ENCODE measurements at places on chromosomes 2 and 18. TPM values are rescaled to one million over a fixed set of nuclear protein-coding genes. Genes with fewer than 3 reads are reported as not detected.

Gene FABP1
- total RNA-seq: not detected

Gene SLC40A1
- total RNA-seq: 48.8 TPM

Gene CNGA3
- not detected for total RNA-seq

Gene TMEFF2
- total RNA-seq: not detected

Gene PRKRA
- total RNA-seq: 69.9 TPM

Gene POTEC
- not detected for total RNA-seq

Gene OBSL1
- total RNA-seq: 65.3 TPM

Gene TRIM54
- total RNA-seq: 0.39 TPM

Gene TUBA3D
- total RNA-seq: not detected

Gene RESP18
- total RNA-seq: not detected

Gene FBXO48
- 1.0 TPM for total RNA-seq

Gene GRHL1
- 2.5 TPM for total RNA-seq

DNA sequence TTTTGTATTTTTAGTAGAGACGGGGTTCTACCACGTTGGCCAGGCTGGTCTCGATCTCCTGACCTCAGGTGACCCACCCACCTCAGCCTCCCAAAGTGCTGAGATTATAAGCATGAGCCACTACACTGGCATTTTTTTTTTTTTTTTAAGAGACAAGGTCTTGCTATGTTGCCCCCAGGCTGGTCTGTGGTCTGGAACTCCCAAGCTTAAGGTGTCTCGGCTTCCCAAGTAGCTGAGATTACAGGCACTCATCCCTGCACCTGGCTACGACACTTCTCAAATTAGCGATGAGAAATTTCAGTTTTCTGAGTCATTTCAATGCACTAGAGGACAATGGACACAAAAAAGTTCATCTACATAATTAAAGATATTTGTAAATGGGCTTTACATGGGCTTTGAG is 36.6 kb upstream of the TCF7L1 start:
- no peak for DNase-seq

GRCh38 chr2:236754271-236754944 is 184.8 kb downstream of the ACKR3 start:
- no peak for DNase-seq

DNA sequence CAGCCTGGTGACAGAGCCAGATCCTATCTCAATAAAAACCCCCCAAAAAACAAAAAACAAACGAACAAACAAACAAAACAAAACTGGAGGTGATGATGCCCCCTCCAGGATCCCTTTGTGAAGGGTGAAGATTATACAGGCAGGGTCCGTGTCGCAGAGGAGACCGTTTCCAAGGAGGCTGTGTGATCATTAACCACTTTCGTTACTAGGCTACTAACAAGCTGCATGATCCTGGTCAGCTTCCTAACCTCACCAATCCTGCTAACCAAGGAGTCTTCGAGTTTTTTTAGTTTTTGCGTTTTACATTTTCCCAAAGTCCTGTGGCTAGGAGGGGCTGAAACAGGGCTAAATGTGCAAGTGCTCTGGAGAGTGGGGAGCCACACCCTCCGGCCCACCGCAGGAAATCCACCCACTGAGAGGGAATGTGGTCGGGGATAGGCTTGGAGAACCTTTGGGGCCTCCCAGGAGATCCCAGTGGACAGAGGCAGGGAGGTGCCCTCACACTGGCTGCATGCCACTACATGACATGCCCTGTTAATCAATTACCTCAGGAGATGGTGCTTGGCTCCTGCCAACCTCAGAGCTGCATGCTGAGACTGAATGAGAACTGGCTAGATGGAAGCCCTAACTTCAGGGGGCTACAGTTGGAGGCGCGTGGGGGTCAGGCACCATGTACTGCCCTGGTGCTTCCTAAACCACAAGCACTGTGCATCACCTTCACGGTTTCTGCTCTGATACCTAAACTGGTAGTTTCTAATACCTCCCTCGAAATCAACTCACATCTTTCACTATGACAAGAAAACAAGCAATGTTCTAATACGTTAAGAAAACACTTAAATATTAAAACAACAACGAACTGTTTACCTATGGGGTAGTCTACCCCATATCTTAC is 67.5 kb upstream of the RGPD5 start:
- DNase-seq: no peak

- no peak for DNase-seq
Observed at GRCh38 chr2:132813422-132813821, 143.4 kb upstream of the LYPD1 start.

GRCh38 chr2:237315170-237315828 is 98.7 kb downstream of the COL6A3 start:
- DNase-seq: peak; percentile 93

- DNase-seq: no peak
Observed at GRCh38 chr2:34419856-34420255, 820.8 kb upstream of the FAM98A start.

DNA sequence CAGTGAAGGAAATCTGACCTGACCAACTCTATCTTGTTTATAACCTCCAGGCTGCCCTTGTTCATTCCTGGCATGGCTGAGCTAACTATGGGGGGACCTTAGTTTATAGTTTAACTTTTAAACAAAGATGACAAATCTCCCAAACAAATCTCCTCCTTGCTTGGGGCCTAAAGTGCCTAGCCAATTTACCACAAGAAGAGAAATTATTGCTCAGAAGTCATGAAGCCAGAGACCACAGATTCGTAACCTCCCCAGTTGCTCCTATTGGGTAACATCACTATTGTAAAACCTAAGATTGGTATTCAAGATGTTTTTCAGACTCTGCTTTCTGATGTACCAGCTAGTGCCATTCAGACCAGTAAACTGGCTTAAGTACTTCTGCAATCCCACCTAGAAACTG is 649.4 kb upstream of the SLC8A1 start:
- DNase-seq: no peak

- no peak for DNase-seq
Observed at GRCh38 chr2:70903171-70903570, 32.5 kb upstream of the ATP6V1B1 start.

DNA sequence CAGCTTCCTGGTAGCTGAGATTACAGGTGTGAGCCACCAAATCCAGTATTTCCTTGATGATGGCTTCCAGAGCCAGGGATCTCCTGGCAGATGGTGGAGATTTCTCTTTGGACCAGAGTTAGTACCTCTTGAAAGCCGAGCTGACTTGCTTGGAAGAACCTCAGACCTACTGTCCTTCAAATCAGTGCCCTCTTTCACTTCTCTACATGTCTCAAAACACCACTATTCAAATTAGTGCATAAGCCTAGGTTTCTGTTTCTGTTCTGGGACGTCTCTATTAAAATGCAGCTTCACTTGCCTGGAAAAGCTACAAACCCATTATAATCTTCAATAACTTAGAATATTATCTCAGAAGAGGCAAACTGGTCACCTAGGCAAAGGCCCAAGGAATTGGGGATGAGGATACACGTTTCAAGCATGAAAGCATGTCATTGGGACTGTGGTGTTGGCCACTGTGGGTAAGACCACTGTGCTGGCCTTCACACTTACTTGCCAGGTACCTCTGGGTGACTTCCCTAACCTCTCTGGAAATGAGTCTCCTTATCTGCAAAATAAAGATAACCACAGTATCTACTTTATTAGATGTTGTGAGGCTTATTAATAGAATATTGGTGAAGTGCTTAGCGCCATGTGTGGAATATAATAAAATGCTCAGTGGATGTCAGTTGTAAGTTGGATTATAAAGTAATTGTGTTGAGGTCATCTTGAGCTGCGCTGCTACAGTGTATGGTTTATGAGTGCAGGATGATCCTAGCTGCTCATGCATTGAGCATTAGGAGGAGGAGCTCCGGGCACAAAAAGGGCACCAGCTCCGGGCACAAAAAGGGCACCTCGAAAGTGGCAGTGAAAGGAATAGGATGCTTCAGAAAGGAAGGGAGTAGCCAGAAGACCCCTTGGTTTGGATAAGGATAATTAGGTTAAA is 84.5 kb downstream of the DOCK10 start:
- no peak for DNase-seq

GRCh38 chr2:160427629-160428404 is 65.8 kb downstream of the RBMS1 start:
- no peak for DNase-seq

DNA sequence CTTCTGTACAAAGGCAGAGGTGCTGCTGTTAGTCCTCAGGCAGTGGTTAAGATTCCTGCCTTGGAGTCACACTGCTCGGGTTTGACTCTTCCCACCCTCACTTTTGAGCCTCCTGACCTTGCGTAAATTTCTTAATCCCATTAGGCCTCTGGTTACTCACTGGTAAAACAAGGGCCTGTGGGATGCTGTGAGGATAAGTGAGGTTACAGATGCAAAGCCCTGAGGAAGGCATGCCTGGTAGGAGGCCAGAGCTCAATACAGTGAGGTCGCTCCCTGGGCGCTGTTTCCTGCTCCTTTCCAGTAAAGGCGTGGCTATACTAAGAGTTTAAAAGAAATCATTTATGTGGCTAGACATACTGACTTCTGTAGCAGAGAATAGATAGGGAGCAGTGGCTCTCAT is 127.5 kb upstream of the TMEM200C start:
- DNase-seq: no peak

DNA sequence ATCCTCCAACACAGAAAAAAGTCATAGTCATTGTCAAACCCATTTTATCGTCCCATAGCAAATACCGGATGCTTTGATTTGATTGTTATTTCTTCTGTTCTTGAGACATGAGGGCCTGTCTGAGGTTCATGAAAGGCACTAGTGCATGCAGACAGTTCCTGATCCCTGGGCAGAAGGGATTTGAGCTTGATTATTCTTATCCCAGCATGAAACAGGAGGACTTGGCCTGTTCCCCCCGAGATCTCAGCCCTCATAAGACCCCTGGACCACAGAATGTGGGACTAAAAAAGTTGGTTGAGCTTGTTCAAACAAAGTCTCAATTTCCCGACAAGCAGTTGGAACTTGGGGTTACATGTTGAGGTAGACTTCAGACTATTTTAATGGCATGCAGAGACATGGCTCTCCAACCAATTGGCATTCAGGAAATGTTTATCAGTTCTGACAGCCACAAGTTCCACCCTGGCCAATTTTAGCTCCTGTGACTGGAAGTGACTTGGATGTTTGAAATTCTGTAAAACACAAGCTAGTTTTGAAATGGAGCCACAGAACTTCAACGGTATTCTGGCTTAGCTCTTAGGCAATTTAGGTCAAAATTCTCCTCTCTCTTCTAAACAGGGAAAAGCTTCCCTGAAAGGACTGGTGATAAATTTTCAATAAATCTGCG is 366.9 kb upstream of the SLC14A2 start:
- peak; percentile 61 for DNase-seq

- no peak for DNase-seq
Observed at GRCh38 chr2:128714285-128714684, 395.6 kb upstream of the HS6ST1 start.

- no peak for DNase-seq
Observed at GRCh38 chr2:130749641-130750040, 5.7 kb upstream of the AMER3 start.

- no peak for DNase-seq
Observed at GRCh38 chr2:109629867-109630266, 15.7 kb downstream of the SOWAHC start.

DNA sequence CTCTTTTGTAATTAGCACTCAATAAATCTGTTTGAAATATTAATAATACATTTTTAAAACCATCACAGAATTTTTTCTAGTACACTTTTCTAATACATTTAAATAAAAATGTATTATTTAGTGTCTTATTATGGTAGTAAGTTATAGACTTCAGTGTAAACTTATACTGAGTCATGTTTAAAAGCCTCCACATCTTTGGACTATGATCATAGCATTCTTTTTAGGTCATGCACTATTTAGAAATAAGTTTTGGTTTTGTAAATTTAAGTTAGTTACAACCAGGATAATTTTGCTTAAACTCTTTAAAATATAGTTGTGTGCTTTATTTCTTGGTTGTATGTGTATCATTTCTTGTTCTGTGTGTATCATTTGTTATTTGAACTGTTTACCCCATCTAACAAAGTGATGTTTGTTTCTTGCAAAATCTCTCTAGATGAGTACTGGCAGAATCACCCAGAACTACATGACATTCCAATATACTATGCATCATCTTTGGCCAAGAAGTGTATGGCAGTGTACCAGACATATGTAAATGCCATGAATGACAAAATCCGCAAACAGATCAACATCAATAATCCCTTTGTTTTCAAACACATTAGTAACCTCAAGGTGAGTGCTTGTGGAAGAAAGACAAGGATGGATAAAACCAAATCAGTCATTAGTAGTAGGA is 16.7 kb downstream of the CPSF3 start:
- DNase-seq: no peak

- no peak for DNase-seq
Observed at GRCh38 chr2:171287036-171287571, 126.4 kb upstream of the TLK1 start.

DNA sequence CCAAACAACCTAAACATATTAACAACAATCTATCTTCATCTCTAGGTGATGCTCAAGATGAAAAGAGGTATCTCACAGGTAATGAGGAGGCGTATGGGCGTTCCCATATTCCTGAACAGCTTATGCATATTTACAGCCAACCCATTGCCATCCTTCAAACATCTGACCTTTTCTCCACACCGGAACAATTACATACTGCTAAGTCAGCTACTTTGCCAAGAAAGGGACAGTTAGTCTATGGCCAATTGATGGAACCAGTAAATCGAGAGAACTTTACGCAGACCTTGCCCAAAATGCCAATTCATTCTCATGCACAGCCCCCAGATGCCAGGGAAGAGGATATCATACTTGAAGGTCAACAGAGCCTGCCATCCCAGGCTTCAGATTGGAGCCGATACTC is 68.0 kb downstream of the FAM171B start:
- DNase-seq: no peak

Measured in aorta (tissue), 5 donors.